A673 (cell line): ENCODE measurements at places on chromosomes 2 and 18. TPM values are rescaled to one million over a fixed set of nuclear protein-coding genes. Genes with fewer than 3 reads are reported as not detected.

Gene DSG1
- not detected in 2 replicates for total RNA-seq

Gene CCL20
- total RNA-seq = not detected in 2 replicates

DNA sequence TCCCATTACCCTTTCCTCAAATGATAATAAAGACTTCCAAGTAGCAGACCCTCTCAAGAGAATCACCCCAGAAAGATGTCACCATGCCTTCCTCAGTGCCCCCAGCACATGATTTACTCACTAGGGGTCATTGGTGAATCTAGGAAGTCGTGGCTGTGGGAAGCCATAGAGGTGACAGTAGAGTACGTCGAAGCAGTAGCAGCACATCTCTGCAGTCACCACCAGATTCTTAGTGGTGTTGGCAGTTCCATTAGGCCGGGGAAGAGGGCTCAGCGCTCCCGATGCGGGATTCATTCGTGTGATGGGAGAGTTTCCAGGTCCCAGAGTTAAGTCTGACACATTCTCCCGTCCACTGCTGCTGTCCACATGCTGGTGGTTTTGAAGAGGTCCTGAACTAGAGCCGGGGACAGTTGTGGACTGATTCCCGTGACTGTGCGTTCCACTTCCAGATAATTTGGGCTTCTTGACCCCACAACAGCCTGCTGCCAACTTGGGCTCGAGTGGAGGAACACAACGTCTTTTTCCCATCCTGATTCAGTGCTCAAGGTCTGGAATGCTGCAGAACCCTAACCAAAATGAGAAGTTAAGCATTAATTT is 12.0 kb downstream of the AMMECR1L start:
- DNase-seq = no peak

DNA sequence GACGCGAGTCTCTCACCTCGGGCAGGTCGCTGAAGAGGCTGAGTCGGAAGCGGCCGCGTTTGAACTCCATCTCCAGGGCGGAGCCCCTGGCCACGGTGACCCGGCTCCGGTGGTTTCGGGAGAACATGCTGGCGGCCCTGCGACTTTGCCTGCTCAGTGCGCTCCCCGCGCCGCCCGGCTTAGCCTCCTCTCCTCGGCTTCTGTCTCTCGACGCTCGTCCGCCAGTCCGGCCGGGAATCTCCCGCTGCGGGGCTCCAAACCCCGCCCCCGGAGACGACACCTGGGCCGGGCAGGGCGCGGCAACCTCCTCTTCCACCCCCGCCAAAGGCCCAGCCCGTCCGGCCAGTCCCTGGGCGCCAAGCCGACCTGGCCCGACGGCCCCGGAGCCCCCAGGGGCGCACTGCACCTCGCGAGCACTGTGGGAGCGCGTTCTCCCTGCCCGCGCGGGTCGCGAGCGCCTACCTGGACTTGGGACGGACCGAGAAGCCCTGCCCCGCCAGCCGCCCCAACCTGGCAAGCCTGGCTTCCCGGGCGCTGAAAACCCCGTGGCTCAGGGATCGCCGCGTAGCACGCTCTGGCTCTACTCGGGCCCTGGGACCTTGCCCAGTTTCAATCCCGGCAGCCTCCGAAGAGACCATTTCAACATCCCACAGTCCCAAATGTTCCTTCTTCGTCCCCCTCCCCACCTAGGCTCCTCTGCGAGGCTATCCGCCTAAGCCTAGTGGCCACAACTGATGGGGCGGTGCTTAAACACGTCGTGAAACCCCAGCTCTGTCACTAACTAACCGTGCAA is at the start of gene RTKN:
RTKN (minus strand) TSS at position 248 of the 793 bp plus-strand sequence; CDS start at position 127, 121 bp downstream.
- no peak for DNase-seq

GRCh38 chr2:122203523-122203922 is 448.1 kb downstream of the TSN start:
- DNase-seq = peak; percentile 98

GRCh38 chr2:68279691-68280090 is 27.4 kb upstream of the PPP3R1 start:
- DNase-seq = no peak
